ENCODE measurements at places on chromosomes 16 and 17. TPM values are rescaled to one million over a fixed set of nuclear protein-coding genes. Genes with fewer than 3 reads are reported as not detected.

DNA sequence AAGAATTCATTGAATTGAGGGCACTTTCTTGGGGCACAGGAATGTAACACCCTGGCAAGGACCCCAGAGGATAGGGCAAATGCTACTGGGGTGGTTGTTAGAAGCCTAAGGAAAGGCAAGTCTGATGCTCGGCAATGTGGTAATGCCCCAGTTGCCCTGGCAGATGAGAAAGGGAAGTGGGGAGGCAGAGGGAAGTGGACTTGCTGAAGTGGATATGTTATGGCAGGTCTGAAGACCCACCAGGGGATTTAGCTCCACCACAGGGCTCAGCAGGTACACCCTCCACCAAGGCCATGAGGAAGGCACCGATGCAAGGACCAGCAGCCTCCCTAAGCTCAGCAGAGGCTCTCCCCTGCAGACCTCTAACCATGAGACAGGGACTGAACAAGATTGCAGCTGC, 184.8 kb downstream of the IRX5 start:
- DNase-seq, result no peak

DNA sequence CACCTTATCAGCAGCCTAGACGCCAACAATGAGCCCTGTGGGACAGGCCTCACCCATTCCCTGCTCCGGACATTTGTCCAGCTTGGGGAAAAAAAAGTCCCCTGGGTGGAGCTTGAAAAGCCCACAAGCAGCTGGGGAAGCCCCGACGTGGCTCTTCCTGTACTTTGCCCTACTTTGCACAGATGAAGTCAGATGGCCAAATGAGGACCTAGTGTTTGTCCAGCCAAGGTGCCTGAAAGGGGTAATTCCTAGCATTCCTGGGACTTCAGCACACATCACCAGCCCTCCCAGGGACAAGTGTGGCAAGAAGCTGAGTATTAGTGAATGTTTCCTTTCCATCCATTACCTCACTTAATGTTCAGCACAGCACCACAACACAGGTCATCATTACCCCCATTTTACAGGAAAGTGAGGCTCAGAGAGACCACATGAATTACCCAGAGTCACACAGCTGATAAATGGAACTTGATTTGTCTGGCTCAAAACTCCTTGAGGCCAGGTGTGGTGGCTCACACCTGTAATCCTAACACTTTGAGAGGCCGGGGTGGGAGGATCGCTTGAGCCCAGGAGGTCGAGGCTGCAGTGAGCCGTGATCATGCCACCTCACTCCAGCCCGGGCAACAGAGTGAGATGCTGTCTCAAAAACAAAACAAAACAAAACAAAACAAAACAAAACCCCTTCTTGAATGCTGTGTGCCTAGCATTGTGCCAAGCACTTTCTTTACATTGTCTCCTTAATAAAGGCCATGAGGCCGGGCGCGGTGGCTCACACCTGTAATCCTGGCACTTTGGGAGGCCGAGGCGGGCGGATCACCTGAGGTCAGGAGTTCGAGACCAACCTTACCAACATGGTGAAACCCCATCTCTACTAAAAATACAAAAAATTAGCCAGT, 19.9 kb upstream of the PLLP start:
- peak; percentile 52 for DNase-seq

- peak; percentile 57 for DNase-seq
Measured at GRCh38 chr16:10608687-10609401, 28.4 kb upstream of the EMP2 start.

- no peak for DNase-seq
Measured at GRCh38 chr16:61098505-61098904, 937.7 kb downstream of the CDH8 start.

DNA sequence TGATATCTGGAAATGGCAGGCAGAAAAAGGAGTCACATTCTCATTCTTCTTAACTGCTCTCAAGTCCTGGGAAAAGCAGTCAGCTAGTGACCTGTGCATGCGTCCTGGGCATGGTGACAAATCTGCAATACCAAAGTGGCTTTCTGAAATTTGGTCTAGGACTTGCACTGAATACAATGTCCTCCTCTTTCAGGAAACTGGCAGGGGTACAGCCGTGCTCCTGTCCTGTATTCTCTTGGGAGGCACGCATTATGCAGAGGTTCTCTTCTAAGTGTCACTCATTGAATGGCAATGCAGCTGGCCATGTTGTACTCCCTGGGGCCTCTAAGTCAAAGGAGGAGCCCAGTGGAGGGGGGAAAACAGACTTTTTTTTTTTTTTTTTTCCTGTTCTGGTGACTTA, 10.6 kb downstream of the PHF12 start:
- DNase-seq, result peak; percentile 48

GRCh38 chr17:62592341-62593099, 35.0 kb upstream of the MRC2 start:
- DNase-seq, result no peak

DNA sequence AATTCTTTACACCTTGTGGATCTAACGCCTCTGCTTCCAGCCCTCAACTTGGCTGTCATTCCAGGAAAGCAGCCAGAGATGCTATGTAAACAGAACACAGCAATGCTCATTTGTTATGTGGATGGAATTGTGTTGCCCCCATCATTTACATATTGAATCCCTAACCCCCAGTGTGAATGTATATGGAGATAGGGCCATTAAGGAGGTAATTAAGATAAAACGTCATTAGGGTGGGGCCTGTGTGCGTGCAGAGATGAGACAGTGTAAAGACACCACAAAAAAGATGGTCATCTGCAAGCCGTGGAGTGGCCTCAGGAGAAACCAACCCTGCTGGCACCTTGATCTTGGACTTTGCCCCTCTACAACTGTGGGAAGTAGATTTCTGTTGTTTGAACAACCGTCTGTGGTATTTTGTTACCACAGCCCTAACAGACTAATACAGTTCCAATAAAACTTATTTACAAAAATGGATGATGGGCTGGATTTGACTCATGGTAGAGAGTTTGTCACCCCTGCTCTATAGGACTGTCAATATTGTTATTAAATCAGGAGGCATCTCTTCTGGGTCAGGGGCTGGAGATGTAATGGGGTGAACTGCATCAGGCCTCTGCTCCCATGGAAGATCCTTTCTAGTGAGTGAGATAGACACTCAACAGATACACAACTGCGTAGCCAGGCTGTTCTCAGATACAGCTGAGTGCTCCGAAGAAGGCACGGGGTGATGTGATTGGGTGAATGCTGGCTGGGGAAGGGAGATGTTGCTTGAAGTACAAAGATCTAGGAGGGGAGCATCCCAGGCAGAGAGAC, 339.0 kb downstream of the SNX29 start:
- DNase-seq, result no peak

- DNase-seq, result no peak
Measured at GRCh38 chr16:50844840-50845239, 103.0 kb downstream of the CYLD start.

DNA sequence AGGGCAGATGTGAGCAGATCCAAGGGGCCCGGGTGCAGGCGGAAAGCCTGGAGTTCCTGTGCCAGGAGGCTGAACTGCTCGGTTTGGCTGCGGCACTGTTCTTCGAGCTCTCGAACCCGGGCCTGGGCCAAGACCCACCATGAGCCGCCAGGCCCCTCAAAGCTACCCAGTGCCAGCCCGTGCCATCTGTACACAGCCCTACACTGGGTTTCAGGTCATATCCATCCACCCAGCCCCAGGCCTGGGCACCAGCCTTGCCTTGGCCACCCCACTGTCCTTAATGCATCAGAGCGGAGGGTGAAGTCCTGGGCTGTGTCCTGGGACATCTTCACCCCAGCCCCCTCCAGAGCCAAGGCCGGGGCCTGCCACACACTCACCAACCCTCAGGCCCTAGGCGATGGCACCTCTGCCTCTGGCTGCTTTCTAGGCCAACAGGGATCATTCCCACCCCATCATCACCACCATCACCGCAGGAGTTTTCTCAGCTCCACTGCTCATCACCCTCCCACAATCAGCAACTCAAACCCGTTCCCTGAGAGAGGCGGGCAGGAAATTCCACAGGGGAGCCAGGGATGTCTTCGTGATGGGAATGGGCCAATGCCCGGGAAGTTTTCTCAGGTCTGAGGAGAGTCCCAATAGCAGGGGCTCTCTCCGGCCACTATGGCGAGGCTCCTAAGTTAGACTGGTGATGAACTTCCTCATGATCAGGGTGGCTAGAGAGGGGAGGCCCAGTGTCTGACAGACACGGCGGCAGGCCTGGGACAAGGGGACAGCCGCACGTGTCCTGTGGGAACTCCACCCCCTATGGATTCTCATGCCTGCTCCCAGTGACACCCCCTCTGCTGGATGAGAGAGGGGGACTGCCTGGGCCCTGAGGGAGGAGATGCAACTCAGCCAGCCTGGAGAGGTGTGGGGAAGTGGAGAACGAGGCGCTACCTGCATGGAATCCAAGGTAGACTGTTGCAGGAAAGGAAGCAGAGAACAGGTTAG, 9.1 kb downstream of the TSPOAP1 start:
- DNase-seq, result peak; percentile 20

GRCh38 chr16:21717608-21718007, 53.8 kb downstream of the OTOA start:
- DNase-seq, result no peak

Gene CSF3
- not detected for total RNA-seq

Gene ADAM11
- 27.2 TPM for total RNA-seq

Gene ADAMTS18
- not detected for total RNA-seq

Gene TBC1D3
- total RNA-seq, result not detected
